ENCODE measurements at places on chromosomes 4 and X. TPM values are rescaled to one million over a fixed set of nuclear protein-coding genes. Genes with fewer than 3 reads are reported as not detected.

TIGD4 gene
- 0.13 TPM for total RNA-seq

TMEM154 gene
- 28.5 TPM for total RNA-seq

GC gene
- 2.0 TPM for total RNA-seq

DNA sequence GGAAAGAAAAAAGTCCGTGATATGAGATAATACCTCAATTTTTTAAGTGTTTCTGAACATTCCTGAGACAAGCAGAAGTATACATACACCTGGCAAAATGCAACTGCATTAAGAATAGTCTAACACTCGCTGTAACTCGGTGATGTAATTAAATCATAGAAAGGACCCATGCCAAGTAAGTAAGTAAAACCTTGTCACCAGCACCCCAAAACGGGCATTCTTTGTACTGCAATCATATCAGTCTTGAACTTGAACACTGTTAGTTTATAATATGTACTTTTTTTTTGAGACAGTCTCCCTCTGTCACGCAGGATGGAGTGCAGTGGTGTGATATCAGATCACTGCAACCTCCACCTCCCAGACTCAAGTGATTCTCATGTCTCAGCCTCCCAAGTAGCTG, 47.4 kb downstream of the SMIM14 start:
- DNase-seq = no peak

- DNase-seq = no peak
Measured at GRCh38 chr4:22692736-22693135, at the start of gene GBA3. TSS of gene GBA3 (plus strand) at chr4:22692937.

DNA sequence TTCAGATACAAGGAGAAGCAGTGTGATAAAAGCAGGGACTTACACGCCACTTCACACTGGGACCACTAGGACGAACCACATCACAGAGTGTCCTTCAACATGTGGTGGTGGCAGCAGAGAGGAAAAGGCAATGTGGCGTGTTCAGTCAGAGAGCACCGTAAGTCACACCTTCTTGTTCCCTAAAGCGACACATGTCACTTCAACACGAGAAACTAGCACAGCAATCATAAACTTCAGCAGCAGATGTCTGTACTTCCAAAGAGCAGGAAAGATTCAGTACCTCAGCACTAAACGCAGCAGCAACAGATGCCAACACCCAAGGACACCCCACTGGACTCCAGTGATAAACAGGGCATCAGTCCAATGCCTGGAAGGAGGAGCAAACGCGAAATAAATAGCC, 96.7 kb downstream of the AREG start:
- no peak for DNase-seq

GRCh38 chrX:150506486-150506885, 61.9 kb upstream of the MTM1 start:
- no peak for DNase-seq

DNA sequence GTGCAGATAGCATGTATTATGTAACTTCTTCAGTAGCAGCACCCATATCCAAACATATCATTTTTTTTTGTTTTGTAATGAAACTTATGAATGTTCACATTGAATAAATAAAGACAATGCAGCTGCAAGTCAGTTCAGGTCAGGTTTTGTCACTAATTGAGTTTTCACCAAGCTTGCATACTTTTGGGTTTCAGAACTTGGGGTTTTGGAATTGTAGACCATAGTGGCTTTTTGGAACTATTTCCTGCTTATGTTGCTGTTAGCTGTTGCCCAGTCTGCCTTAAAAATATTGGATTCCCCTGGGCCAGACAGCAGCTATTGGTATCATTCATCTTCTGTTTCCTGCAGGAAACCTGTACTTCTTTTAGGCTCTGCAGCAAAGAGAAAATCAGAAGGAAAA, 113.4 kb upstream of the LIMCH1 start:
- DNase-seq = no peak

- no peak for DNase-seq
Measured at GRCh38 chrX:65587616-65588526, 53.3 kb upstream of the LAS1L start.

GRCh38 chr4:158993891-158994290, 109.0 kb upstream of the RAPGEF2 start:
- DNase-seq = no peak

DNA sequence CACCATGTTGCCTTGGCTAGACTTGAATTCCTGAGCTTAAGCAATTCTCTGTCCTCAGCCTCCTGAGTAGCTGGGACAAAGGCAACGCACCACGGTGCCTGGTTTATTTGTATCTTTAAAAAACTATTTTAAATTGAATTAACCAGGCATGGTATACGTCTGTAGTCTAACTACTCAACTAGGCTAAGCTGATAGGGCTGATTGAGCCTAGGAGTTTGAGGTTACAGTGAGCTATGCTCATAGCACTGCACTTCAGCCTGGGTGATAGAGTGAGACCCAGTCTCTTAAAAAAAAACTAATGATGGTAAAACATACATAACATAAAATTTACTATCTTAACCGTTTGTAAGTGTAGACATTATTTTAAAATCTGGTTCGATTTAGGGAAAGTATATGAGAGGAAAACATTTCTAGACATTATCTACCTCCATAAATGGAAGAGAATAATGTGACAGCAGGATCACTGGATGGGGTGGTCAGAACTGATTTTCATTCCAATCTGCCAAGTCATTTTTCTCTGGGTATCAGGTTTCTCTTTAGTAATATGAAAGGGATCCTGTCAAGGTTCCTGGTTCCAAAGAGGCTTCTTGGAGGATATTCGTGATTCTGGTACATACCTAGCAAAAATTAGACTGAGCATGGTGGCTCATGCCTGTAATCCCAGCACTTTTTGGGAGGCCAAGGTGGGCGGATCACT, 8.7 kb upstream of the ITGB1BP2 start:
- DNase-seq = no peak

All from T-cell (primary cell).